ENCODE measurements at places on chromosomes 1 and 21.

DNA sequence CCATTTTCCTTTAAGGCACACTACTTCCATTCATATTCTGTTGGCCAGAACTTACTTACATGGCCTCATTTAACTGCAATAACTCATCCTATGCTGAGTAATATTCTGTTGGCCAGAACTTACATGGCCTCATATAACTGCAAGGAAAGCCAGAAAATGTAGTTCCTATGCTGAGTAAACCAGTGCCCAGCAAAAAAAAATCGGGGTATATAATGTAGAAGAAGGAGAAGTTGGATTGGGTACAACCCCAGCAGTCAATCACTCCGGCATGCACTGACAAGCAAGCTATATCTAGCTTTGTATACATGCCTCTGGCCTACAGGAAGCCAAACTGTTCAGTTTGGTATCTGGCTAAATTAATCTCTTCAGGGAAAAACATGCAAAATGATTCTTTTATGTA lies 39.4 kb upstream of the PPIH start:
- no peak for DNase-seq

DNA sequence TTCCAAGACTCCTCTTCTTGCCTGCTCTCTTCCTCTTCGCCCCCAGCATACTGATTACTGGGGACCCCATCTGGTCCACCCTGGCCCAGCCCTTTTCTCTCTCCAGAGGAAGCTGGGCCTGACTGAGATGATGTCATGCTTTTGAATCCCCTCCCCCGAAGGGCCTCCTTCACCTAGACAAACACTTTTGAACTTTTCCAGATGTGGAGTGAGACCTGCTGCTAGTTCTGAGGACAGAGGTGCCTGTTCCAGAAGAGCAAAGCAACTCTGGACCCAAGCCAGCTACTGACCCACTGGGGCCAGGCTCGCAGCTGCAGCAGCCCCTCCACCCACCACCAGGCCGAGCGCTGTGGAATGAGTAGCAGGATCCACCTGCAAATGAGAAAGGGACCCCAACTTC lies 8.4 kb downstream of the CD34 start:
- DNase-seq = no peak

GRCh38 chr1:232899839-232900238 lies 50.6 kb upstream of the NTPCR start:
- no peak for DNase-seq

- no peak for DNase-seq
These were observed 34.1 kb upstream of the GNG4 start for GRCh38 chr1:235683653-235684052.

DNA sequence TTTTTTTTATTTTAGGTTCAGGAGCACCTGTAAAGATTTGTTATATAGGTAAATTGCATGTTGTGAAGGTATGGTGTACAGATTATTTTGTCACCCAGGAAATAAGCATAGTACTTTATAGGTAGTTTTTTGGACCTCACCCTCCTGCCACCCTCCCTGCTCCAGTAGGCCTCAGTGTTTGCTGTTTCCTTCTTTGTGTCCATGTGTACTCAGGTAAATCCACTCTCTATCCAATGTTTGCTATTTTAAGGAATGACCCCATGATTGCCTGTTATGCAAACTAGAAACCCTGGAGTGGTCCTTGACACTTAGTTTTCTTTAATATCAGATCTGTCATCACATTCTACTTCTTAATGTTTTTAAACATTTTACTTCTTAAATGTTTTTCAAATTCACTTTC lies 33.9 kb downstream of the LHX9 start:
- DNase-seq = no peak

- DNase-seq = no peak
These were observed 561.0 kb downstream of the LTN1 start for GRCh38 chr21:28431527-28432200.

DNA sequence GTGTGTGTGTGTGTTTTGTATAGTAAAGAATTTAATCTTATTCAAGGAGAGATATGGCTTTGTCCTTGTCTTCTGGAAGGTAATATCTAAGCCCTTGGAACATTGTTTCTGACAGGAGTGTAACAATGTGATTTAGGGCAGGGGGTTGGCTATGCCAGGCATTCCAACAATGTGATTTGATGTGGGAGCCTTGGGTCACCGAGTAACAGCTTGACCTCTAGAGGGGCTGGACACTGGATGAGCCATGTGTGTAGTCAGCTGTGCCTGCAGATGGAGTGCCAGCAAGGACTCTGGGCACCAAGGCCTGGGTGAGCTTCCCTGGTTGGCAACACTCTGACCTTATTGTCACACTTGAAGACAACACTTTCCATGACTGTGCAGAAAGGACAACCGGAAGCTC lies 336.1 kb upstream of the ZP4 start:
- DNase-seq = no peak

GRCh38 chr1:37338658-37339057 lies 135.7 kb upstream of the ZC3H12A start:
- peak; percentile 57 for DNase-seq

DNA sequence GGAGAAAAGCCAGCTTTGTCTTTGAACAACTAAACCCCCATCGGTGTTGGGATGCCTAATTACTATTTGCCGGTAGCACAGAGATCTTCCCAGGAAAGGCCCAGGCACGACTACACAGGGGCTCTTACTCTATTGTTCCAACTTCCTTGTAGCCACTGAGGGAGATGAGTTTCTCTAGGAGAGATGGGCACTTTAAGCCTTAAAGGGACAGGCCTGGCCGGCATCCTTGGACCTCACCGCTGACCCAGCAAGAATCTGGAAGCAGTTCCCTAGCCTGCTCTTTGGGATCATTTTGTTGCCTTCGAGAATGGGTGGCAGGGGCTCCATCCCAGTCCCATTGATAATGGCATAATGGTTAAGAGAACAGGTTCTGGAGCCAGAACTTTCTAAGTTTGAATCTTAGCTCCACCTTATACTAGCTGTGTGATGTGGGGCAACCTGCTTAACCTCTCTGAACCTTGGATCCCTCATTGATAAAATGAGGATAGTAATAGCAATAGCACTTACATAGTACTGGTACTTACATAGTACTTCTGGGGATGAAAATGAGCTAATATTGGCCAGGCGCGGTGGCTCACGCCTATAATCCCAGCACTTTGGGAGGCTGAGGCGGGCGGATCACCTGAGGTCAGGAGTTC lies 239.1 kb upstream of the TMEM51 start:
- peak; percentile 64 for DNase-seq

GRCh38 chr1:29358183-29358582 lies 121.9 kb downstream of the PTPRU start:
- no peak for DNase-seq

All from NCI-H1417 (cell line).